Activated naive CD4-positive, alpha-beta T cell treated with anti-CD3 and anti-CD28 coated beads, Interleukin-2, amount 50 U/mL, for 72 hours (primary cell): ENCODE measurements at places on chromosomes 11 and 22.

- DNase-seq = no peak
These were observed 12.2 kb upstream of the DCHS1 start for GRCh38 chr11:6667733-6668374.

- no peak for DNase-seq
These were observed 59.1 kb downstream of the PDHX start for GRCh38 chr11:34975482-34975881.

DNA sequence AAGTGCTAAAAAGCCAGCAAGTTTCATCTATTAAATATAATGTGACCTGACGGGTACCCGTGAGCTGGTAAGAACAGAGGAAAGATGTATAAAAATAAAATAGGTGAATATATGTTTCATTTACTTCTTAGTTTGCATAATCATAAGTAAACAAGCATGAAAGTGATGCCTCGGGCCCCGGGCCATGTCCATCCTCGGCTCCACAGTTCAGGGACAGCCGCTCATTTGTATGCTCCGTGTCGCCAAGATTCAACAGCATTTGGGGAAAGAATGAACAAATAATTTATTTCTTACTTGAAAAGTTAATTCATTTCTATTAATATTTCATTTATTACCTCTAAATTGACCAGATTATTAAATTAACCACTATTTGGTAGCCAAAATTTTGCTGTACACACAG, 251.8 kb downstream of the NTM start:
- no peak for DNase-seq

DNA sequence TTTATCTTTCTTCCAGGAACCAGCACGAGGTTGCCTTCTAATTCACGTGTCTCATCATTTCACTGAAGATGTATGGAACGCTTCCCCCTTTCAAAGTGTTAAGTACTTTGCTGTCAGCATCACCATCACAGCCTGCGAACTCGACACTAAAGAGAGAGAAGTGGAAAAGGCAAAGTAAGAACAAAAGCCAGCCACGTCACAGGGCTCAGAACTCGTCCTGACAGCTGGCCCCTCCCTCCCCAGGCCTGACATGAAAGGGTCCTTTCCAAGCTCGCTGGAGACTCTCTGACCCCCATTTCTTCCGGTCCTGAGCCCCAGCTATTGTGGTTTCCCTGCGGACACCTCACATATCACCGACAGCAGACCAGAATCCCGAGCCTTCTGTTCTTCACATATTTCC, 177.8 kb upstream of the NTM start:
- DNase-seq = no peak

DNA sequence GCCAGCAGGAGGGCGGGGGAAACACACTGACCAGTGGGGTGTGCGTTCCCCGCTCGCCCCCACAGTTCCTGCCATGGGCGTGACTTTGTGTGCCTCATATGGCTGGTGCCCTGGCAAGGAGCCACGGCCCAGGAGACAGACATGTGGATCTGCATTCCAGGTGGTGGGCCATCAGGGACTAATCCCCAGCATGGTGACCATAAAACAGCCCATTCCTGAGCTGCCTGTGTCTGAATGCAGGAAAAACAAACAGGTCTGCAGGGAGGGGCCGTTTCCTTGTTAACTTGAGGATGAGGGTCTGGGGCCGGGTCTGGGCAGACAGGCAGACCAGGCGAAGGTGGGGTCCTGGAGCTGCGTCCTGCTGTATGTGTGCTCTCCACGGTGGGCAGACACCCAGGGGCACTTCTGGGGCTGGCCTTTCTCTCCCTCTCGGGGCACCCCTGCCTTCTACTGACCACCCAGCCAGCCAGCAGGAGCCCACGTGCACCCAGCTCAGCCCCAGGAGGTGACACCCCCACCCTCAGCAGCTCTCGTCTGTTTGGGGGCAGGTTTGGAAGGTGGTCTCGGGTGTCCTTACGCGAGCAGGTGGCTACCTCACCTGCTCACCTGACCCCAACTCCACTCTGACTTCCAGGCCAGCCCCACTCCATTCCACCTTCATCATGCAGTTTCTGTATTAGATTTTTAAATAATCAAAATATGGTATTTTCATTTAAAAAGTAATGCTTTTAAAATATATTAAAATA, 120.3 kb downstream of the KCNQ1OT1 start:
- DNase-seq = peak; percentile 43
